Liver (tissue), 10 donors: ENCODE measurements at places on chromosomes 13 and 19. TPM values are rescaled to one million over a fixed set of nuclear protein-coding genes. Genes with fewer than 3 reads are reported as not detected.

Gene CALR3
- polyA plus RNA-seq = not detected

Gene MTIF3
- 34.5 TPM for polyA plus RNA-seq

Gene ZNF100
- 0.94 TPM for polyA plus RNA-seq

Gene A1BG
- 2,157 TPM for polyA plus RNA-seq

Gene SELENOV
- not detected for polyA plus RNA-seq

Gene RDH8
- not detected for polyA plus RNA-seq

Gene CAPN12
- 3.8 TPM for polyA plus RNA-seq

Gene LYPD3
- 0.26 TPM for polyA plus RNA-seq

Gene SNRPA
- polyA plus RNA-seq = 12.4 TPM

Gene SOHLH2
- not detected for polyA plus RNA-seq

Gene PNMA8B
- 0.27 TPM for polyA plus RNA-seq

Gene FAM216B
- polyA plus RNA-seq = not detected
